Activated naive CD4-positive, alpha-beta T cell treated with anti-CD3 and anti-CD28 coated beads, Interleukin-2, amount 50 U/mL, for 16 hours (primary cell): ENCODE measurements at places on chromosomes 1 and 21.

DNA sequence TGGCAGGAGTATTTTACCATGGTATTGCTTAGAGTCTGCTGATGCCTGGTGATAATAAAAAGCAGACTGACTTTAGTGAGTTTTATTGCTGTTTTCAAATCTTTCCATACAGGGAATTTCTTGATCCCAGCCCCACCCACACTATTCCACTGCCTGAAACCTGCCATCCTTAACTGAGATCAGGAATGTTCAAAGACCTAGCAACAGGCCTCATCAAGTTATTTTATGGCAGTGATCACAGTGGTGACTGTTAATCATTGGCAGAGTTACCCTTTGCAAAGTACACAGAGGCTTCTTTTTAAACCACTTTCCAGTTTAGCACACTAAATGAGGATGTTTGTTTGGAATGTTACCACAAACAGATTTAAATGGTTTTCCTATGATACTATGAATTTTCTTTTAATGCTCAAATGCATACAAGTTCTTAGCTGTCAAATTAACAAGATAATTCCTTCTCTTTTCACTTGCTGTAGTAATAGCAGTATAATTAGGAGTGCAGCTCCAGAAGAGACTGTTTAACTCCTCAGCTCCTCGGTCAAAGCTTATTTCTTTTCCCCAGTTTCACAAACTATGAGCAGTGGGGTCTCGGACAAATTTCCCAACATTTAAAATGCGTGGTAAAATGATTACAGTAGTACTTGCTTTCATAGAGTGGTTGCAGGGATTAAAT, 69.9 kb upstream of the USP25 start:
- no peak for DNase-seq

- no peak for DNase-seq
Measured at GRCh38 chr1:109624201-109625010, 4.8 kb downstream of the AMPD2 start.

GRCh38 chr1:180094705-180095295, 59.9 kb upstream of the QSOX1 start:
- DNase-seq, result no peak

DNA sequence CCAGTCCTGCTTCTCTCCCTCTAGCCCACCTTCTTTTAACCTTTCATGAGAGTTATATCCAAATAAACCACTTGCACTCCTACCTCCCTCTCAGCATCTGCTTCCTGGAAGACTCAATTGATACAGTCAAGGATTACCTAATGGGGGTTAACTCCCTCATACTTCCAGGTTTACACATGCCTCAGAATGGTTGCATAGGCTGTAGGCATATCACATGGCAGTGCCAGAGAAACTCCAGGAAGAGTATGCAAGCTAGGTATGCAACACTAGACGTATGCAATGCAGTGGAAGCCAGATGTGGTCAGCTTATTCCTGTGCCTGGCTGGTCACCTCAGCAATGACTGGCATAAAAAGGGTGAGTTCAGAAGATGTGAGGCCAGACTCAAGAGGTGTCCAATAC, 32.7 kb upstream of the VANGL1 start:
- no peak for DNase-seq

GRCh38 chr1:52355436-52355835, 10.6 kb downstream of the CC2D1B start:
- no peak for DNase-seq

DNA sequence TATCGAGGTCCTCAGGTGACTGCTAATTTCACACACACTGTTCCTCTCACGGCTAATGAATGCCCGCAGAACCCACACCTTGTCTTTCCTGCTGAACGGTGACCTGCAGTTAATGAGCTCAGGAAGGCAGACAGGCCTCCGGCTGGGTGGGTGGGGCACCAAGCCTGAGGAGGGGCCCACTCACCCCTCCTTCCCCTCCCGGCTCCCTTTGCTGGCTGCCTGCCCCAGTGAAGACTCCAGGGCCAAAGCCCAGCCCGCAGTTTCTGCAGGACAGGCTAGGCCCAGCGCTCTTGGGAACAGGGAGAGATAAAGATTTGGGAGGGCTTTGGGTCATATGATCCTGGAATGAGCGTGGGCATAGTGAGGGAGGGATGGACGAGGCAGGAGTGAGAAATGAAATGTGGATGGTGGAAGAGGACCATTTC, 26.4 kb downstream of the FOXO6 start:
- no peak for DNase-seq

GRCh38 chr1:215502081-215502480, 65.0 kb upstream of the KCTD3 start:
- DNase-seq, result no peak

- no peak for DNase-seq
Measured at GRCh38 chr1:41382480-41383090, 21.4 kb downstream of the FOXO6 start.

DNA sequence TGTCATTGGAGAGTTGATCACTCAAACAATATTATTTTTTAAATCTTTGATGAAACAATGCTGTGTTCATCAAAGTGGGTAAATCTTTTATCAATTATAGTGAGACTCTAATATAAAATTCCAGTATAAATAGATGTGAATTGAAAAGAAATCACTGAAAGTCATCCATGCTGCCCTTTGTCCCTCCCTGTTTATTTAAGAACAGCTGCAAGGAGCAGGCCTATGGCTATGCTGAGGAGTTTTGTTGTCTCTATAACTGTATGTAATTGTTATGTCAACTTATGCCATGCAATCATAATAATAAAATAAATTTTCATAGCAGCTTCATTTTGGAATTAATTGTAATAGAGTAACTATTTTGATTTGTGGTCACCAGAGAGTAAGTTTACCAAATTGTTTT, 1272.4 kb upstream of the ADGRL4 start:
- DNase-seq, result no peak

DNA sequence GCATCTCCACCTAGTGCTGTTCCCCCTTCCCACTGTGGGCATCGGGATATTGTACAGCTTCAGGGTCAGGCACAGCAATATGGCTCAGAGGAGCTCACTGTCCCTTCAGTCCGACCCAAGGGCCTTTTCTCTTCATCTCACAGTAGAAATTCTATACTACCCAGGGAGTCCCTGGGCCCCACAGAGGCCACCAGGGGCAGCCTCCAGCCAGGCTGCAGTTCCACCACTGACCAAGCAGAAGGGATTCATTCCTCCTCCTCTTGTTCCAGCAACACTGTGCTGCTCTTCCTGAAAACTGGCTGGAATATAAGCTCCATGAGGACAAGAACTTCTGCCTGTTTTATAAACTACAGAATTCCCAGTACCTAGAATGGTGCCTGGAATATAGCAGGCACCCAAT, 70.5 kb downstream of the CD34 start:
- no peak for DNase-seq

DNA sequence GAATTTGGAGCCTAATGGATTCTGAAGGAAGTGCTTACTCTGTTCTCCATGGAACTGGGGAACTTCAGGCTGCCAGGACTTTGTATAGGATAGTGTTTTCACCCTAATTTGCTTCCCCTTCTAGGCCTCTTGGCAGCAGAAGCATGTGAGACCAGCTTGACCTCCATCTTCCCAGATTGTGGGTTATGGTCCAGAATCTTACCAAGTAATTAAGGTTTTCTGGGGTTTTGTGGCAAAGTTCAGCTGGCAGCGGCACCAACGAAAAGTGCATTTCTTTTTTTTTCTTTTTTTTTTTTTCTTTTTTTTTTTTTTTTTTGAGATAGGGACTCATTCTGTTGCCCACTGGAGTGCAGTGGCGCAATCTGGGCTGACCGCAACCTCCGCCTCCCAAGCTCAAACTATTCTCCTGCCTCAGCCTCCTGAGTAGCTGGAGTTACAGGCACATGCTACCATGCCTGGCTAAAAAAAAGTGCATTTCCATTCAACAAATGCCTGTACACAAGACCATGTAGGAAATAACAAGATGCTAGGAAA, 3.4 kb upstream of the BMP8A start:
- no peak for DNase-seq

GRCh38 chr1:113452921-113453770, 62.8 kb downstream of the MAGI3 start:
- DNase-seq, result no peak

GRCh38 chr1:46404482-46405196, 10.5 kb downstream of the FAAH start:
- DNase-seq, result no peak

GRCh38 chr1:119510046-119510445, 3.0 kb downstream of the HSD3B1 start:
- no peak for DNase-seq

DNA sequence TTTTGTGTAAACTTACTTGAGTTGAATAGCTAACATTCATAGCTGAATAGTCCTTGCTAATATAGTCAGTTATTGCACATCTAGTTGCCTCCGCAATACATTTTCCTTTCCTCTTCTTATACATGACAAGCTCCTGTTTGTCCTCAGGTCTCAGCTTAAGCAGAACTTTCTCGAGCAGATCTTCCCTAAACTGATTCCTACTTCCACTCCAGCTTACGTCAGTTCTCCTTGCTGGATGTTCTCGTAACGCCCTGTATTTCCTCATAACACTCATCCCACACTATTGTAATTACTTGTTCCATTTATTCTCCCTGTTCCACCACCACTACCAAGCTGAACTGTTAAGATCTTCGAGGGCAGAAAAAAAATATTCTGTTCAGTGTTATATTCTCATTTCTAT, 15.1 kb upstream of the OMA1 start:
- DNase-seq, result no peak

- no peak for DNase-seq
Measured at GRCh38 chr21:46141767-46142581, 13.4 kb downstream of the FTCD start.

DNA sequence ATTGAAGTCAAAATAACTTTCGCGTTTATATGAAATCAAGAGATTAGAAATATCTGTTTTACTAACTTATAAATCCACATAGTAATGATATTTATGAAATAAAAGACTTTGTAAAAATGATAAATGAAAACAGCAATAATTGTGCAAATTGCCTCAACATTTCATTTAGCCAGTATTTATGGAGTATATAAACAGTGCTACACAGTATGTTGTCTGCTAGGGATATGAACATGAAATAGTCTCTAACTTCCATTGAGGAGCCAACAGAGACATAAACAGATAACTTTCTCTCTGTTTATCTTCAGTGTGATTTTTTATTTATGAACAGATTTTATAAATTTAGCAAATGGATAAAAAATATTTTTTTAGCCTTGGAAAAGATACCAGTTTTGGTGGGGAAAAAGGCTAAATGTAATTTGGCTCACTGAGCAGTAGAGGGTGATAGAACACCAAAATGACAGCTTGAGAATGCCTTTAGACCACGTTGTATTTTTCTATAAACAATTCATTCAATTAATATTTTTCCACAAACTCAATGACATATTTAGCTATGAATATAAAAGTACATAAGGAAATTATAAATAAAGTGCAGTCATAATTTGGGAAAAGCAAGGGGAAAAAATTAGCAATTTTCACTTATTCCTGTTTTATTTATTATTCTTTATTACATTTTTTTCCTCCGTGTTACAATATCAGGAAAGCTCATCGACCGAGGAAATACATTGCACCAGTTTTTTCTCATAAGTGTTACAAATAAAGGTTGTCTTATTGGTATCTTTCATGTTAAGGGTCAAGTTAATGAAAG, 47.5 kb upstream of the EEIG2 start:
- DNase-seq, result no peak

DNA sequence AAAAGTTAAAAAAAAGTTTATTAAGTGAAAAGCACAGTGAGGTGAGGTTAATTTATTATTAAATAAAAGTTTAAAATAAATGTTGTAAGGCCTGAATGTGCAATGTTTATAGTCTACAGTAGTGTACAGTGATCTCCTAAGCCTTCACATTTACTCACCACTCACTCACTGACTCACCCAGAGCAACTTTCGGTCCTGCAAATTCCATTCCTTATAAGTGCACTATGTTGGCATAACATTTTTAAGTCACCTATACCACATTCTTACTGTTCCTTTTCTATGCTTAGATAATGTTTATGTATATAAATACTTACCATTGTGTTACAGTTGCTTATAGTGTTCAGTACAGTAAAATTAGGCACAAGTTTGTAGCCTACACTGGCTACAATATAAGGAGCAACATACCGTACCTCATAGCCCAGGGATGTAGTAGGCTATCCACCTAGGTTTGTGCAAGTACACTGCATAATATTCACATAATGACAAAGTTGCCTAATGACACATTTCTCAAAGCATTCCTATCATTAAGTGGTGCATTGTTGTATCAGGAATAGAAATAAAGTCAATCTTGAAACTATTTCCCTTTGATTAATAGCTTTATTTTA, 426.5 kb upstream of the BRINP3 start:
- no peak for DNase-seq

DNA sequence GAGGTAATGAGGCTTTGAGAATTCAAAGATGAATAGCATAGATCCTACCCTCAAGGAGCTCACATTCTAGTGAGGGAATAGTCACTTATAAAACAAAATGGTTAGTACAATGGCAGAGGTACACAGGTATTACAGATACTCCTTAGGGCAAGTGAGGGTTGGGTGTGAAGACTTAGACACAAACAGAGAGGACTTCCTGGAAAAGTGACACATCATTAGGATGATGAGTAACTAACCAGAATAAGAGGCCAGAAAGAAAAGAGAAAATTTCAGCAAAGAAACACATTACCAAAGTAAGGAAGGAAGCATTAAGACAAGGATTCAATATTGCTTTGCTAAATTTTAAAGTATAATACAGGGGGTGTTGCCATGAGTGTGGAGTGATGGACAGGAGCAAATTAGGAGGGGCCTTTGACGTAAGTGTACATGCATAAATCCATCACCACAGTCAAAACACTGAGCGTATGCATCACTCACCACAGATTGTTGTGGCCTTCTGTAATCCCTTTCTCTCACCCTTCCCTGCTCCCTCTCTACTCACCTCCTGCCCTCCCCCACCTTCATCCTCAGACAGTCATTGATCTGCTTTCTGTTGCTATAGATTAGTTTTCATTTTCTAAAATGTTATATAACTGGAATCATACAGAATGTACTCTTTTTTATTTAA, 7.9 kb downstream of the CD53 start:
- DNase-seq, result peak; percentile 44

DNA sequence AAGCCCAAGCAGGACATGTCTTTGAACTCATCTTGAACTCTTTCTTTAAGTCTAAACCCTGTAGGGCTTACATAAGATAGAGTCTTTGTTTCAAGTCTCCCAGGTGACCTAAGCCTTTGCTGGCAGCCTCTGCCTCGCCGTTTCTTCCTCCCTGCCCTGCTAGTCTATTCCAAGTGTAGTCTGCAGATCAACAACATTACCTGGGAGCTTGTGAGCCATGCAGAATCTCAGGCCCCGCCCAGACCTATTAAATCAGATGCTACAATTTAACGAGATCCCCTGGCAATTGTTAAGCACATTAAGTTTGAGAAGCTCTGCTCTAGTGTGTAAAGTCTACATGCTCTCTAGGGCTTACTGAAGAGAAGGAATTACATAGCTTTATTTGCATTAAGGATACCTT, 271.6 kb downstream of the PBX1 start:
- no peak for DNase-seq

- DNase-seq, result no peak
Measured at GRCh38 chr1:245972476-245972875, 534.6 kb downstream of the SMYD3 start.
